Upper lobe of left lung (tissue), 6 donors: ENCODE measurements at places on chromosomes 3 and 15.

DNA sequence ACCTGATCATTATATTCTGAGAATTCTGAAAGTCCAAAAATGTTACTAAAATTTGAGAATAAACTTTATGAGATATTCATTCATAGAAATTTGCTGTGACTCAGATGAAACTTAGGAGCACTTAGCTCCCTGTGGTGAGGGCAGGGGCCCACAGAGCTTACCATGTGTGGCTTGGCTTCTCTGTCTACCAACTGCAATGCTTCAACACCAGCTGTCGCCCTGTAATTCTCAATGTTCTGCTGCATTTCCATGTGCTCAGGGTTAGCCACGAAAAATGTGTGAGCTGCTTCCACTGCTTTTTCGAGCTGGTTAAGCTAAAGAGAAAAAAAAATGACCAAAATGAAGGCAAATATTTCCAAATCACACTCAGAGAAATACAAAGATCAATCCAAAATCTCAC lies 125.6 kb downstream of the P3H2 start:
- DNase-seq: no peak

DNA sequence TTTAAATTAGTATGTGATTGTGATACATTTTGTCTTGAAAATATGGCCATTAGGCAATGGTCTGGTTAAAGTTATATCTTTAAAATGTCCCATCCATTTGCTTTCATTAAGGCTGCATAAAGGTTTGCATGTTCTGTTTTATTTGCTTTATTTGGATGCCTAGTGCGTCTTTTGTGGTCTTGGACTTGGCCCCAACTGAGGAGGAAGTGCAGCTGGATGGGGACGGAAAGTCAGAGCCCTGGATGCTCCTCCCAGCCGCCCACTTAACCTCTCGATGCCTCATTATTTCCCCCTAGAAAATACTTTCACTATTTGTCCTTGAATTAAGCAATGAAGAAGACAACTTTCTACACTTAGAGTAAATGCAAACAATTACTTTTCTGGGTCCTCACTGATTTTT lies 898.2 kb downstream of the MCTP2 start:
- DNase-seq: no peak

DNA sequence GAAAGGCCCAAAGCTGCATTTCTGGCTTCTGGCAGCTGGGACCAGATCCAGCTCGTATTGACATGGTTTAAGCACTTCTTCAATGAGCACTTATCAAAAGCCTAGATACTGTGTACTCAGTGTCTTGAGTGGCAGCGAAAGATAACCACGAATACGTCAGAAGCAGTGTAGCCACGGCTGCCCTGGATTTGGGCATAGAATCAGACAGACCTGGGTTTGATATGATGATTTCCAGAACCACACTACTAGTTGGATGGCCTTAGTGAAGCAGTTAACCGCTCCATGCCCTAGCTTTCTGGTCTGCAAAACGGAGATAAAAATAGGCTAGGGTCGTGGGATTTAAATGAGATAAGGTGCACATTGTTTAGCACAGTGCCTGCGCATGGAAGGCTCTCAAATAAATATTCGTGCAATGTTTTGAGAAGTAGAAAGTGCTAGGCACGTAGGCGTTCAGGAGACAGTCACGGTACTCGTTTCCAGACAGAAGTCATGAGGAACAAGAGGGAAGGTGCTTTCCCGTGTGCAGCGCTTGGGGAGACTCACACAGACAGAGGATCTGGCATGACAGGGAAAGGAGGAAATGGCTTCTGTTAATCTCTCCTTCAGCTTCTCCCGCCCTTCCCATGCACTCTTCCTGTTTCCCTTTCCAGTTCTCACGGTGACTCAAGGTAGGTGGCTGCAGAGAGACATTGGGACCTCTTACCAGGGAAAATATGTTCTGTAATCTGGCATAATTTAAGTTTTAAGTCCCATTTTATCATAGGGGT lies 70.3 kb downstream of the CCNL1 start:
- DNase-seq: peak; percentile 73

- no peak for DNase-seq
Measured at GRCh38 chr15:78366342-78366741, 26.2 kb downstream of the CRABP1 start.

DNA sequence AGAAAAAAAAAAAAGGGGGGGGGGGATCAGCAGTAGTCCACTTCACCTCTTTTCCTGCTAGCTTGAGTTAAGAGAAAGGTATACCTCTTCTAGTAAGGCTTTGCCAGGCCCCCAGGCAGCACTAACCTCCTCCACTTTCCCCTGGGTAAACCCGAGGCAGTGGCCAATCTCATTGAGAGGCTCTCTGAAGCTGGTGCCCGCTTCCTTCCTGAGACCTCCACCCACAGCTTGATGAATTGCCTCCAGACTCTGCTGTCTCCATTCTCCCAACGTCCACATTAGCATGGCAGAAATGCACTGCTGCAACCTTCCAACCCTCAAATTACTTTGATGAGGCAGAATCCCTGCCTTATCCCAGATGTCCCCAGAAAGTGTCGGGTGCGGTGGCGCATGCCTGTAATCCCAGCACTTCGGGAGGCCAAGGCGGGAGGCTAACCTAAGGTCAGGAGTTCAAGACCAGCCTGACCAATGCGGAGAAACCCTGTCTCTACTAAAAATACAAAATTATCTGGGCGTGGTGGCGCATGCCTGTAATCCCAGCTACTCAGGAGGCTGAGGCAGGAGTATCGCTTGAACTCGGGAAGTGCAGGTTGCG lies 15.3 kb downstream of the RLBP1 start:
- DNase-seq: no peak

- DNase-seq: no peak
Measured at GRCh38 chr3:69149586-69149985, 27.2 kb upstream of the LMOD3 start.
